Spinal cord (tissue), 10 donors: ENCODE measurements at places on chromosomes 1 and 21. TPM values are rescaled to one million over a fixed set of nuclear protein-coding genes. Genes with fewer than 3 reads are reported as not detected.

GRCh38 chr1:229940684-229941083 lies 126.4 kb upstream of the GALNT2 start:
- H3K27me3 ChIP-seq: no peaks in the 10 kb centered on the region
- no peak overlapping the region for H3K4me3 ChIP-seq
- no peak overlapping the region for H3K27ac ChIP-seq
- no peaks in the 10 kb centered on the region for H3K36me3 ChIP-seq

- no peak for DNase-seq
- H3K27me3 ChIP-seq: no peaks in the 10 kb centered on the region
- no peak overlapping the region for H3K4me3 ChIP-seq
- H3K27ac ChIP-seq: no peak overlapping the region
Measured at GRCh38 chr1:8211883-8212579, 105.9 kb upstream of the SLC45A1 start.

GRCh38 chr1:1900883-1901640 lies 10.2 kb upstream of the GNB1 start:
- H3K4me3 ChIP-seq: no peak overlapping the region
- no peaks in the 10 kb centered on the region for H3K27me3 ChIP-seq
- no peaks in the 10 kb centered on the region for H3K36me3 ChIP-seq
- no peak overlapping the region for H3K27ac ChIP-seq
- peaks cover 8% of the 10 kb centered on the region for H3K4me1 ChIP-seq
- DNase-seq: no peak

- H3K4me1 ChIP-seq: peaks cover 28% of the 10 kb centered on the region
- peaks cover 2% of the 10 kb centered on the region for H3K36me3 ChIP-seq
- no peak overlapping the region for H3K27ac ChIP-seq
- H3K4me3 ChIP-seq: no peak overlapping the region
- no peak for DNase-seq
Measured at GRCh38 chr1:68116643-68117235, 66.3 kb upstream of the DIRAS3 start.

GRCh38 chr1:12594966-12595756 lies 22.8 kb downstream of the DHRS3 start:
- H3K4me1 ChIP-seq: peaks cover 79% of the 10 kb centered on the region
- H3K27me3 ChIP-seq: no peaks in the 10 kb centered on the region
- peak overlapping the region; percentile 20 for H3K4me3 ChIP-seq
- no peak for DNase-seq
- H3K36me3 ChIP-seq: peaks cover 8% of the 10 kb centered on the region
- H3K27ac ChIP-seq: peak overlapping the region; percentile 85

- no peak for DNase-seq
- H3K27ac ChIP-seq: no peak overlapping the region
- no peaks in the 10 kb centered on the region for H3K36me3 ChIP-seq
Measured at GRCh38 chr1:41471658-41472057, 12.8 kb downstream of the EDN2 start.

- no peak for DNase-seq
- no peaks in the 10 kb centered on the region for H3K27me3 ChIP-seq
- H3K4me1 ChIP-seq: peaks cover 2% of the 10 kb centered on the region
Measured at GRCh38 chr1:198290089-198290683, 133.4 kb downstream of the NEK7 start.

- H3K27ac ChIP-seq: no peak overlapping the region
- no peaks in the 10 kb centered on the region for H3K36me3 ChIP-seq
- no peak overlapping the region for H3K4me3 ChIP-seq
- peaks cover 25% of the 10 kb centered on the region for H3K4me1 ChIP-seq
- H3K27me3 ChIP-seq: peaks cover 24% of the 10 kb centered on the region
Measured at GRCh38 chr1:38129971-38130370, 83.4 kb upstream of the POU3F1 start.

DNA sequence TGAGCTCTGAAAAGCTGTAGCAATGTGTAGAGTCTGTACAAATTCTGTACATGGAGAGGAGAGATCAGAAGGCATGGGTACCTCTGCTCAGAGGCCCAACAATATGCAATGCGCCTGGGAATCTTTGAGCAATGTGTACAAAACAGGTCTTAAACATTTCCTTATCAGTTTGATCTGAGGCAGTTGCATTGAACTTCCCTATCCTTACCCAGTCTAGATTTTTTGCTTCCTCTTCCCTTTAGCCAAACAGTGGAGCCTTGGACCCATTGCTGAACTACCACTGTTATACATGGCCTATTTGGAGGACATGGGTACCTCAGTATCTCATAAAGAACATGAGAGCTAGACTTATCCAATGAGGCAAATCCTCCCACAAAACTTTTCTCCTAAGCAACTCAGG lies 12.6 kb upstream of the MNDA start:
- no peaks in the 10 kb centered on the region for H3K27me3 ChIP-seq
- H3K36me3 ChIP-seq: no peaks in the 10 kb centered on the region
- no peak for DNase-seq
- no peak overlapping the region for H3K4me3 ChIP-seq
- H3K4me1 ChIP-seq: no peaks in the 10 kb centered on the region
- no peak overlapping the region for H3K27ac ChIP-seq

- DNase-seq: no peak
- no peak overlapping the region for H3K4me3 ChIP-seq
- no peak overlapping the region for H3K27ac ChIP-seq
- H3K36me3 ChIP-seq: no peaks in the 10 kb centered on the region
- H3K27me3 ChIP-seq: no peaks in the 10 kb centered on the region
Measured at GRCh38 chr1:23400324-23401114, 24.0 kb downstream of the TCEA3 start.

DNA sequence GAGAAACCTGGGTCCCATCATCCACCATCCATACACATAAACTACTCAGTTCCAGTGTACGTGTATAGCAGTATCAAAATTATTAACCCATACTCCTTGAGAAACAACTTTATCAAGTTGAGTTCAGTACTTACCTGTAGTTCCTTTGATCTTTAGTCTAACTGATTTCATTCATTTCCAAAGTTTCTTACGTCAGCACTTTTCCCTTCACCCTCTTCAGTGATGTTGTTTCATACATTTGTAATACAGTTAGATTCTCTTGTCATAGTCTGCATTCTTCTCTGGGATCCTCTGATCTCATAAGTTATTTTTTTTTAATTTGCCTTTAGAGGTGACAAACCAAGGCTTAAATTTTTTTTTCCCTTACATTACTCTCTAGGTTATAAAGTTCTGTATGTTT lies 143.2 kb downstream of the PIK3R3 start:
- no peaks in the 10 kb centered on the region for H3K4me1 ChIP-seq
- no peak for DNase-seq
- no peak overlapping the region for H3K4me3 ChIP-seq
- no peaks in the 10 kb centered on the region for H3K27me3 ChIP-seq

GRCh38 chr21:14523234-14523633 lies 22.9 kb downstream of the SAMSN1 start:
- H3K36me3 ChIP-seq: no peaks in the 10 kb centered on the region
- H3K27ac ChIP-seq: no peak overlapping the region
- no peaks in the 10 kb centered on the region for H3K4me1 ChIP-seq

DNA sequence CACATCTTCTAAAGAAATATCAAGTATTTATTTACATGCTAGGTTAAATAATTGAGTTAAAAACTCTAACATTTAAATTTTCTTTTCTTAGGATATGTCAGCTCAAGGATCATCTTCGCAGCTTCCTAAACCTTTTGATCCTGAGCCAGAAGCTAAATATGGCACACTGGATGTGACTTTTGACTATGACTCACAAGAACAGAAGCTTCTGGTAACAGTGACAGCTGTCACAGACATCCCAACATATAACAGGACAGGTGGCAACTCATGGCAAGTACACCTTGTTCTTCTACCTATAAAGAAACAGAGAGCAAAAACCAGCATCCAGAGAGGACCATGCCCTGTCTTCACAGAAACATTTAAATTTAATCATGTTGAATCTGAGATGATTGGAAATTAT lies 132.7 kb upstream of the SERTAD4 start:
- no peaks in the 10 kb centered on the region for H3K27me3 ChIP-seq
- H3K36me3 ChIP-seq: no peaks in the 10 kb centered on the region
- H3K4me1 ChIP-seq: no peaks in the 10 kb centered on the region
- DNase-seq: no peak
- no peak overlapping the region for H3K4me3 ChIP-seq

DNA sequence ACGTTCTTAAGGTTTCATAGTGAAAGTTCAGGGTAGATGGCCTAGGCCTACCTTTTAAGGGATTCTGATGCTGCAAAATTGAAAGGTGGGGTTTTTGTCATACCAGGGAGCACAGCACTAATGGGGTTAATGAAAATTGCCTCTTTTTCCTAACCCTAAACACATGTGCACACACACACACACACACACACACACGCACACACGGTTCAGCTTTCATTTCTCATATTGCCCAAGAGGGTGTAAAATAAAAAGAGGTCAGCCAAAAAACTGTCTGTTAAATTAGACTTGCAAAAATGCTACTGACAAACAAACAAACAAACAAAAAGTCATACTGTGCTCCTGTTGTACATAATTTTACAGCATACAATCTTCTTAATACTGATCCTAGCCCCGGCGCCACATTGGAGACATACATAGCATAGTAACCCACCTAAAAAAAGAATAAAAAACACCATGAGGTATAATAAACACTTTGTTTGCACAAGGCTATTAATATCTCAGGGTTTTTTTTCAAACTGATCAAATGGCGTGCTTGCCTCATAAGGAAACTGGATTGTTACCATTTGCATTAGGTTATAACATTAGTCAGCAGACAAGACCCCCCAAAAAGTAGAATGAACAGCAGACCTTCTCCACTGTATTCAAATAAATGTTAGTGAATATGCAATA lies 69.1 kb downstream of the TGFB2 start:
- H3K27ac ChIP-seq: no peak overlapping the region
- no peaks in the 10 kb centered on the region for H3K27me3 ChIP-seq
- H3K4me1 ChIP-seq: no peaks in the 10 kb centered on the region
- H3K36me3 ChIP-seq: no peaks in the 10 kb centered on the region
- no peak overlapping the region for H3K4me3 ChIP-seq

- H3K27ac ChIP-seq: no peak overlapping the region
- DNase-seq: no peak
- no peaks in the 10 kb centered on the region for H3K27me3 ChIP-seq
- no peaks in the 10 kb centered on the region for H3K36me3 ChIP-seq
Measured at GRCh38 chr1:105294838-105295237, 1545.1 kb downstream of the AMY1C start.

GRCh38 chr1:59804301-59804700 lies 10.4 kb upstream of the HOOK1 start:
- no peaks in the 10 kb centered on the region for H3K27me3 ChIP-seq
- H3K27ac ChIP-seq: no peak overlapping the region
- no peak for DNase-seq
- H3K4me3 ChIP-seq: no peak overlapping the region
- no peaks in the 10 kb centered on the region for H3K4me1 ChIP-seq

The DIO1 gene
- 0.11 TPM for total RNA-seq

The NUP210L gene
- total RNA-seq: 0.10 TPM

The TNFRSF9 gene
- total RNA-seq: 0.10 TPM

The A3GALT2 gene
- total RNA-seq: not detected

The PGLYRP4 gene
- total RNA-seq: not detected
